ENCODE measurements at places on chromosomes 2 and 18.

DNA sequence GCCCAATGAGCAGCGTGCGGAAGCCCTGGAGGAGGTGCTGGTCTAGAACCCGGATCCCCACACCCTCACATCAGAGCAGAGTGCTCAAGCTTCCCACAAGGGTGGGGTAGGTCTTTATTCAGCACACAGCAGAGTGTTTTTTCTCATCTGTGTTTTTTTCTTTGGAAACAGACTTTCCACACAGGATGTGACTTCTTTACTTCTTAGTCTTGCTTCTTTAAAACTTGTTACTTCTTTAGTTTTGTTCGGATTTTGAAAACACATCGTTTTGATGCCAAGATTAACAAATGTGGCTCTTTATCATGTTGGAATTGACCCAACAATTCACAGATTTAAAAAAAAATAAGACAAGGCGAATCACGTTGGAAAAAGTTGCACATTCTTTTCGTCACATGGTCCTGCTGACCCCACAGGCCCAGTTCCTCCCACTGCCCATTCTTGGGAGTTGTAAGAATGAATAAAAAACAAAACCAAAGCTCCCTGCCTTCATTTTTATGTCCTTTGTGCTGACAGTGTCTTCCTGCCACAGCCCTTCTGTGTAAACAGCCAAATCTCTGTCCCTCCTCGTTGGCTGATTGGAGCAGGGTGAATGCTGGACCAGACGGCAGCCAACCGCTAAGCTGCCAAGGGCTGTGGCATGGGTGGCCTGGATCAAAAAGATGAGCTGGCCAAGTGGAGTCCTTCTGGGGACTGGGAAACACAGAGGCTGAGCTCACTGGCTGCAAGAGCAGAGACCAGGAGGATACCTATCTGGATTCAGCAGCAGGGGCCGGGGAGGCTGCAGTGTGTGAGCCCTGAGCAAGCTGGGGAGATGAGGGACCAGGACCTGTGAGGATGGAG is 81.6 kb downstream of the TWIST2 start:
- DNase-seq = no peak

DNA sequence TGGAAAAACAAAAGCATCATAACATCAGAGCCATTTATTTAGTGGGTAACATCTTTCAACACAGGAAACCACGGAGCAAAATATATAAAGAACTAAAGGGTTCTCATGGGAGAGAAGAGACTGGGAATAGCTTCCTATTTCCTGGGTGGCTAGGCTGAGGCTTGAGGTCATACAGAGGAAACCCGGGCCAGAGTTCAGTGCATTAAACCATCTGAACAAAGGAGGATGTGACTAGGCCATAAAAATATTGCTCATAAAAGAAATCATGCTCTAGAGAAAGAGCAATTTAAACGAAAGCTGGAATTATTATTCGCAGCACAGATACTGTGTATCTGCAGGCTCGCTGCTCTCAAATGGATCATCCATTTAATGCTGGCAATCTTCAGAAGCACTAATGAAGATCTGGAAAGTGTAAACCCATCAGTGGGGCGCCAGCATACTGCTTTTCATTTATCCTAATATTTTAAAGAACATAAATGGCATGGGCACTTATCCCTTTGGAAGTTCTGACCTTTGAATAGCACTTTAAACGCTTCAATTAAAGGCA is 83.3 kb downstream of the GALNT14 start:
- DNase-seq = no peak

DNA sequence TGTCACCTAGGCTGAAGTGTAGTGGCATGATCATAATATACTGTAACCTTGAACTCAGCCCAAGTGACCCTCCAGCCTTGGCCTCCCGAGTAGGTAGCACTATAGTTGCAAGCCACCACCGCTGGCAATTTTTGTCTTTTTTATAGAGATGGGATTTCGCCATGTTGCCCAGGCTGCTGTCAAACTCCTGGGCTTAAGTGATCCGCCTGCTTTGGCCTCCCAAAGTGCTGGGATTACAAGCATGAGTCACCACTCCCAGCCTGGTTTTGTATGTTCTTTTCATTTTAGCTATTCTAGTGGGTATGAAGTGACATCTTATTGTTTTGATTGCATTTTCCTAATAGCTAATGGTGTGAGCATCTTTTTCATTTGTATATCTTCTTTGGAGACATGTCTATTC is 11.3 kb upstream of the EXOC6B start:
- DNase-seq = no peak

DNA sequence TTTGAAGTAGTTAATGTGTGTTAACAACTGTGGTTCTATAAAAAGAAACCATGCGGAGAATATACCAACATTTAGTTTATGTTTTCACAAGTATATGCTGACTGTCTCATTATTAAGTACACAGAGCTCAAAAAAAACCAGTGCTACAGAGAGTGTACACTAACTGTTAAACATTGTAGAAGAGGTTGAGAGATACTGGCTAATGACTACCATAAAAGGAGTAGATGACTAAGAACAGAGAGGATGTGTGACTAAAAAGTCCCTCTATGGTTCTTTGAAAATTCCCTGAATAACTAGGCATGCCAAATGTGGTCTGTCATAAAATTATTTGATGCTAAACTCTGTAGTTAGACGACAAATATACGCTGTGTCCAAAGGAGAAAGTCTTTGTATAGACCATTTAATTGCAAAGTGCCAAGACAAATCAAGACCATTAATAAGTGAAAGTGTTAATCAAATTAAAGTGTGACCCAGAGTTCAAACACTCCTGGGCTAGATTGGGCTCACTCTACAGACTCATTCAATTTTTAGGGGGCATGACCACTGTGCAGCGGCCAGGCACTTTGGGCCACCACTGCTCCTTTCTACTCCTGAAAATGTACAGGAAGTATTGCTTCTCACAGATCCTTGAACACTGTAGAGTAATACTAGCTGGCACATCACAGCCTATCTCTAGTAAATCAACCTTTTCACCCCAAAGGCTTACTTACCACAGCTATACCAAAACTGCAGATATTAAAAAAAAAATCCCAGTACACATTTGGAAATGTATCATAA is 45.1 kb upstream of the SERTAD2 start:
- no peak for DNase-seq

Measured in activated B cell treated with CpG ODN at 0.5 μM for 24 hours (primary cell).